ENCODE measurements at places on chromosomes 12 and 14.

DNA sequence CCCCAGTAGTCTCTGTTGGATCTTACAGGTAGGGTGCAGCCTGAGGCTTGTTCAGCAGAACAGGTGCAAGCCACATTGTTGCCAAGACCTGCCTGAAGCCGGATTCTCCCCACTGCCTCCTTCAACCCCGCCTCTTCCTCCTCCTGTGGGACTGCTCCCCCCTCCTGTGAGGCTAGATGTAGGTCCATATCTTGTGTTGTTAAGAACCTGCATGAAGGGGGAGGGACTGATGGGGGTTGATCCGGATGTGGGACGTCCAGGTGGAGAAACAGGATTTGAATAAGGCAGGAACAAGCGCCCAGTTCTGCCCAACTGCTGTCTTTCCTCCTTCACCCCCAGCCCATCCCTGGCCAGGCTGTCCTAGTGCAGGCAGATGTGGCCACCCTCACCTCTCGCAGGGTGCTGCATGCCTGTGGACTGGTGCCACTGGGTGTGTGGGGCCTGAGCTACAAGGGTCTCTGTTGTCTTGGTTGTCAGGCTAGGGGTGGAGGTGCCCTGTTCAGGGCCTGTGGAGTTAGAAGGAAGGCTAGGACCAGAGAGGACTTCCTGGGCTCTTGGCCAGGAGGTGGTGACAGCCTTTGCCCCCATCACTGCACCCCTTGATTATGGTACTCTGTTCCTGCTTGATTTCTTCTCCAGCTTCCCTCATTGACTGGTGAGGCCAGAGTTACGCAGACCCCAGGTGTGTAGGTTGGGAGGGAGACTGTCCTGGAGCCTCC, 1.4 kb downstream of the NR4A1 start:
- DNase-seq, result no peak

- peak; percentile 72 for DNase-seq
Measured at GRCh38 chr14:92951912-92952471, 29.0 kb downstream of the CHGA start.

DNA sequence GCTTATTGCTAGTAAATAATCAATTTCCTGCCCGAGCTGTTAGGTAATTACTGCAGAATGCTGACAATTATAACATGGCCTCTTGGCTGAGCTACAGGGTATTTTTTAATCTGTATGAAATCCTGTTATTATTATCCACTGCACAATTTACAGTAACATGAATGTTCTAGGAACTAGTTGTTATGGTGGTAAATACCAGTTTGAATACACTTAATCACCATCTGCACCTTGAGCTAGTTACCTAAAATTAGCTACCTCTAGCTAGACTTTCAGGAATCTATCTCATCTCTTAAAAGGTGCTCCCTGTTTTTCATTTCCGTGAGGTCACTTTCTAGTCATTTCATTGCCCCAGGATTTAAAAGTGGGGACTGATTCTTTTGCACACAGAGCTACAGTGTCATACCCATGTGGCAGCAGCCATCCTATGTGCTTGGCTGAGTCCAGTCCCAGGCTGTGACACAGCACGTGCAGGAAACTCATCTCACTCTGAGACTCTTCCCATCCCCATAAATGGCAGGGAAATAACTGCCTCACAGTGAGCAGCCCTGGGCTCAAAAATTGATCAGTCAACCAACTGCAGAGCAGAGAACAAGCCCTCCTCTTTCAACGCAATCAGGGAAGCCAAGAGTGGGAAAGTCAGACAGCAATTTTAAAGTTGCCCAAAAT, 37.6 kb downstream of the DCP1B start:
- DNase-seq, result no peak

GRCh38 chr12:71566655-71567054, 97.0 kb downstream of the ZFC3H1 start:
- DNase-seq, result no peak

DNA sequence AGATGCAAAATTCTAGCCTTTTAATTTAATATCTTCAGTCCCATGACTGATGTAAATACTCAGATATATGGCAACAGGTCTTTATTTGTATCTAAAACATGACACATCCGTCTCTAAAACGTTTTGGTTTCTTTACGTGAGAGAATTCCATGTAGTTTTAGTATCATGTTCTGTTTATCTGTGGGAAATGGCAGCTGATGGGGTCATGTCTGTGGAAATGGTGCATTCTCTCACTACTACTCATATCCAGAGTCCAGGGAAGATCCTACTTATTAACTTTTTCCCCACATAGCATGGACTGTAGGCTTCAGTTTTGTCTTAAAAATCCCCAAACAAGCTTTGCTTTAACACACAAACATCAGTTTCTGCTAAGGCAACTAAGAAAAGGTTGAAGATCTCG, 53.8 kb downstream of the SPTLC2 start:
- no peak for DNase-seq
